Activated T-cell treated with anti-CD3 and anti-CD28 coated beads, Interleukin-2, amount 50 U/mL, for 72 hours (primary cell): ENCODE measurements at places on chromosomes 4 and X. TPM values are rescaled to one million over a fixed set of nuclear protein-coding genes. Genes with fewer than 3 reads are reported as not detected.

DNA sequence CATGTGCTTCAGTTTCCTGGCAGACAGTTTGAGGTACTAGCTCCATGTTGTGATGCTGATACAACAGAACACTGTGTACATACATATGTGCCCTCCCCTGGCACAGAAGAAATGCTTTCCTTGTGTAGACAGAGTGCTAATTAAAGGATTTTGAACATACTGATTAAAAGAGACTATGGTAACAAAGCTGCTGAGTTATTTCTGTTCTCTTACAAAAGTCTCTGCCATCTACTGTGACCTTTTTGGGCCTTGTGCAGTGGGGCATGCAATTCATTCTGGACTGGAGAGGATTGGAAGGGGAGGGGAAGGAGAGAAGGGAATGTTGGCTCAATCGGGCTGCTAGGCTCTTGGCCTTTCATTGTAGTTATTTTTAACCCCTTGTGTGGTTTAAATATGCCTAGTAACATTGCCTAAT, 6.0 kb downstream of the PDLIM5 start:
- DNase-seq, result no peak
- no peak overlapping the region for H3K4me3 ChIP-seq
- H3K4me1 ChIP-seq, result peaks cover 21% of the 10 kb centered on the region
- no peak overlapping the region for H3K27ac ChIP-seq

- H3K27ac ChIP-seq, result no peak overlapping the region
- H3K4me3 ChIP-seq, result no peak overlapping the region
- no peak for DNase-seq
- H3K4me1 ChIP-seq, result no peaks in the 10 kb centered on the region
- no peaks in the 10 kb centered on the region for H3K36me3 ChIP-seq
Observed at GRCh38 chr4:41358647-41359421, 102.1 kb downstream of the UCHL1 start.

GRCh38 chr4:109754093-109754857, 24.4 kb upstream of the PLA2G12A start:
- H3K27ac ChIP-seq, result no peak overlapping the region
- peaks cover 6% of the 10 kb centered on the region for H3K27me3 ChIP-seq
- no peaks in the 10 kb centered on the region for H3K36me3 ChIP-seq

The TBC1D8B gene
- total RNA-seq, result 0.79 TPM

GRCh38 chr4:147789596-147789995, 57.7 kb downstream of the ARHGAP10 start:
- peaks cover 51% of the 10 kb centered on the region for H3K4me1 ChIP-seq
- H3K4me3 ChIP-seq, result no peak overlapping the region
- H3K36me3 ChIP-seq, result no peaks in the 10 kb centered on the region
- no peaks in the 10 kb centered on the region for H3K27me3 ChIP-seq

The WAS gene
- total RNA-seq, result 81.4 TPM

The KLHL4 gene
- total RNA-seq, result not detected

The SAGE1 gene
- not detected for total RNA-seq

GRCh38 chr4:47674144-47674543, 163.7 kb downstream of the CORIN start:
- no peak for DNase-seq
- no peaks in the 10 kb centered on the region for H3K4me1 ChIP-seq
- H3K27me3 ChIP-seq, result peaks cover 15% of the 10 kb centered on the region

DNA sequence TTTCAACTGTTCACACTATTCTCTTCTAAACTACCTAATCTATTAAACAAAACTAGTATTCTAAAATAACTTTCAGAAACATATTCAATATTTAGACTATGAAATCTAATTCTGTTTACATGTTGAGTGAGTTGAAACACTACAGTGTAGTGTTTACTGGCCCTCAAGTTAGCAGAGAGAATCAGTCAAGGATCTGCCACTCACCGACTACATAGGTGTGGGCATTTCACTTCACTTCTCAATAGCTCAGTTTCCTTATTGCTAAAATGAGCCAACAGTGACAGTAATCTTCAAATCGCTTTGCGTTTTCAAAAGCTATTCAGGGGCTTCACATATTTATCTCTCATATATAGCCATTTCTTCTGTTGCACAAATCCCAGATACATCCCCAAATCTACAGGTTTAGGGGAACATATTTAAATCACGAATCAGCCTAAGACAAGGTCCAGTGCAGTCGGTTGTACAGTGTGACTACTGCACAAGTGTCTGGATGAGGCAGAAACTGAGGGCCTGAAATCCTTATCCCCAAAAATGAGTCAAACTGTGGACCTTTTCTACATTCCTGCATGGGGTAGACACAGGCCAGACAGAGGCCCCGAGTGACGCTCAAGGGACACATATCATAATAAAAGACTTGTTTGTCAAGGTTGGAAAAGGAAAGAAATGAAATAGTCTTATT, 129.8 kb downstream of the PPP3CA start:
- no peak overlapping the region for H3K4me3 ChIP-seq
- no peak for DNase-seq
- H3K27me3 ChIP-seq, result no peaks in the 10 kb centered on the region
- no peak overlapping the region for H3K27ac ChIP-seq
- H3K36me3 ChIP-seq, result no peaks in the 10 kb centered on the region

The IQCM gene
- total RNA-seq, result not detected

The SCRG1 gene
- total RNA-seq, result not detected

- no peaks in the 10 kb centered on the region for H3K4me1 ChIP-seq
- no peak overlapping the region for H3K27ac ChIP-seq
- H3K36me3 ChIP-seq, result no peaks in the 10 kb centered on the region
- DNase-seq, result no peak
Observed at GRCh38 chr4:147581606-147582350, 35.4 kb upstream of the TMEM184C start.

- no peaks in the 10 kb centered on the region for H3K4me1 ChIP-seq
- DNase-seq, result no peak
- H3K36me3 ChIP-seq, result no peaks in the 10 kb centered on the region
- no peak overlapping the region for H3K4me3 ChIP-seq
- peaks cover 5% of the 10 kb centered on the region for H3K27me3 ChIP-seq
Observed at GRCh38 chrX:22520128-22520828, 247.6 kb downstream of the CBLL2 start.

The GLUD2 gene
- 0.26 TPM for total RNA-seq

- no peak overlapping the region for H3K27ac ChIP-seq
- H3K36me3 ChIP-seq, result peaks cover 7% of the 10 kb centered on the region
- no peaks in the 10 kb centered on the region for H3K27me3 ChIP-seq
- H3K4me3 ChIP-seq, result no peak overlapping the region
- H3K4me1 ChIP-seq, result peaks cover 10% of the 10 kb centered on the region
- no peak for DNase-seq
Observed at GRCh38 chrX:80765220-80765625, 44.5 kb downstream of the BRWD3 start.

GRCh38 chrX:44913656-44914531, 40.9 kb downstream of the KDM6A start:
- H3K4me3 ChIP-seq, result no peak overlapping the region
- H3K4me1 ChIP-seq, result peaks cover 35% of the 10 kb centered on the region
- peak overlapping the region; percentile 80 for H3K27ac ChIP-seq

The SLC49A3 gene
- 0.37 TPM for total RNA-seq

DNA sequence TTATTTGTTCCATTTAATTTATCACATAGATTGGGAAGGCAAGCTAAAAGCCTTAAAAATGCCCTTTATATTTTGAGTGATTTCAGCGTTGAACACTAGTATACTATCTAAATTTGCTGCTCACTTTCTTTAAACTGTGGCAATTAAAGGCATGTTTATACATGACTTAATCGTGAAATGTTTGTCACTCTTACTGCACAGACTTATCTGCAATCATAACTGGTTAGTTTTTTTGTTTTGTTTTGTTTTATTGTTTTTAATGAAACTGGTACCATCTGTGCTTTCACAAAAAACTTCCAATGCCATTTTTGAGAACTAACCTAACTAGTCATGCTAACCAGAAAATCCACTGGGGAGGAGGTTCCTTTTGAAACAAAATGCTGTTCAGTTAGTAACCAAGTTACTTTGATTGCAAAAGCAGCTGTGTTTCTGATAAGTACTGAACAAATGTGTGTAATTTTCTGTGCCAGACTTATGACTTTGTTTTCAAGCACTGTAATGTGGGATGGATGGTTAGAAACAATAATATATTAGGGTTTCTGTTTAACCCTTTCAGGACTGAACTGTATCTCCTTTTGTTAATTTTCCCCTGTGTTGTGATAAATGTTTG, 56.1 kb downstream of the CCKAR start:
- H3K4me1 ChIP-seq, result no peaks in the 10 kb centered on the region
- no peaks in the 10 kb centered on the region for H3K27me3 ChIP-seq
- H3K4me3 ChIP-seq, result no peak overlapping the region
- peak overlapping the region; percentile 20 for H3K27ac ChIP-seq

The PAGE4 gene
- total RNA-seq, result not detected

DNA sequence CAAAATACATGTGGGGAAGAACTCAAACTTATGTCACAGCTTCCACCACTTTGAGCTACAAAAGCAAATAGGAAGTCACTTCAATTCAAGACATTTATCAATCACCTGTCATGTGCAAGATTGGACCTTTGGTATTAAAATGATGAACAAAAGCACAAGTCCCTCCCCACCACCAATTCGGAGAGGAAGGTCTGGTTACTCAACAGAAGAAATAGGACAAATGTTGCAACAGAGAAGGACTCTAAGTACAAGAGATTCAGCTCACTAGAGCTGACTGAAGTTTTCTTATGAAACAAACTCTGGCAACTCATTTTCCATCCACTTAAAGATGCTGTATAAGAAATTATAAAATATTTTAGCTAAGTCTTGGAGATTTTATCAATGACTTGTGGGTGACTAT, 16.0 kb upstream of the MMRN1 start:
- no peak for DNase-seq
- no peaks in the 10 kb centered on the region for H3K27me3 ChIP-seq
- no peaks in the 10 kb centered on the region for H3K36me3 ChIP-seq
- H3K27ac ChIP-seq, result no peak overlapping the region

The CSAG2 gene
- not detected for total RNA-seq

- peaks cover 11% of the 10 kb centered on the region for H3K4me1 ChIP-seq
- H3K27ac ChIP-seq, result peak overlapping the region; percentile 49
- DNase-seq, result no peak
- no peak overlapping the region for H3K4me3 ChIP-seq
- no peaks in the 10 kb centered on the region for H3K36me3 ChIP-seq
Observed at GRCh38 chr4:150368667-150369066, 213.3 kb upstream of the MAB21L2 start.

DNA sequence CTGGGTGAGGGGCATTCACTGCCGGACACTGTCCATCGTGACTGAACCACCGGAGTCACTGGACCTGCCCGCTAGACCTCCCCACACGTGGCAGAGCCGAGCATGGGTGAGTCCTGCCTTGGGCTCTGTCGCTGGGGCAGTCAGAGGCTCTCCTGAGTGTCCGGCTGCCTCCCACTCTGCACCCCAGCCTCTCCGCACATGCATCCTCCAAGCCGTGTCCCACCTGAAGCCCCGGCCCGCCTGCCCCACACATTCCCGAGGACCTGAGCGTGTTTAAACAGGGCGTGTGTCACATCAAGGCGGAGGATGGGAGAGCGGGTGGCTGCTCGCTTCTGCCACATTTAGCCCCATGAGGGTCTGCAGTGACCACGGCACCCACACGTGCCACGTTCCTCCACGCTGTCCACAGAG, 4.7 kb downstream of the CPLX1 start:
- H3K36me3 ChIP-seq, result no peaks in the 10 kb centered on the region
- H3K4me1 ChIP-seq, result no peaks in the 10 kb centered on the region
- no peak overlapping the region for H3K4me3 ChIP-seq
- H3K27me3 ChIP-seq, result peaks cover 46% of the 10 kb centered on the region
- no peak for DNase-seq
- no peak overlapping the region for H3K27ac ChIP-seq

DNA sequence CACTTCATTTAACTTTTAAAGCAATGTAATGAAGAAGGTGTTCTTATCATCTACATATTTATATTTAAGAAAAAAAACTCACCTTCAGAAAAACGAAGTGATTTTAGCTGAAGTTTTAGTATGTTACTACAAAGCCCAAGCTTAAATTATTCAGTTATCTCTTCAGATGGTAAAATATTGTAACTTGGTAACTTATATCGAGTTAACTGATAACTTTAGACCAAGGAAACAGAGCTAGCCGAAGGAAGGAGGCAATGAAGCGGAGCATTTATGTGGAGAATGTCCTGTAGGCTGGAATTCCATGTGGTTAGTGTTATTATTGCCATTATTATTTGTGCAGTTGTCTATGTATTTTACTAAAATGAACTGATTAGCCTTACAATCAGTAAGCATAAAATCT, 1102.1 kb upstream of the LCORL start:
- H3K4me1 ChIP-seq, result no peaks in the 10 kb centered on the region
- peaks cover 2% of the 10 kb centered on the region for H3K36me3 ChIP-seq
- H3K4me3 ChIP-seq, result no peak overlapping the region
- no peak for DNase-seq

The XAGE1A gene
- total RNA-seq, result not detected

DNA sequence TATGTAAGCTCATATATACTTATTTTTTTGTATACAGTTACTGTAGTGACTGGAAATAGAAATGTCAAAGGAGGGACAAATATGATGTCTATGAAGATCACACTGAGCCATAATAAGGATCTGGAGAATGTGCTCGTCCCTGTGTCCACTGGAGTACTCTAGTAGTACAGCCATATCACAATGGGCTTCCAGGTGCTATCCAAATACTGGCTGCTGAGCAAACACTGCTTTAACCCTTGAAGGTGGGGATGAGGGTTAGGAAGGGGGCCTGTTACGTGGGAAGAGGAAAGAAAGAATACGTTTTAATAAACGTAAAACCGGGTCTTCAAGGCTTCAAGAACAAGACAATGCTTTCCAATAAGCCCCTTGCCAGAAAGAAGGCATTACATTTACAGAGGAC, 29.8 kb upstream of the TMEM150C start:
- H3K27ac ChIP-seq, result no peak overlapping the region
- no peaks in the 10 kb centered on the region for H3K4me1 ChIP-seq
- H3K36me3 ChIP-seq, result no peaks in the 10 kb centered on the region
- H3K27me3 ChIP-seq, result peaks cover 7% of the 10 kb centered on the region
- H3K4me3 ChIP-seq, result no peak overlapping the region
- no peak for DNase-seq

The FRMPD4 gene
- total RNA-seq, result not detected

DNA sequence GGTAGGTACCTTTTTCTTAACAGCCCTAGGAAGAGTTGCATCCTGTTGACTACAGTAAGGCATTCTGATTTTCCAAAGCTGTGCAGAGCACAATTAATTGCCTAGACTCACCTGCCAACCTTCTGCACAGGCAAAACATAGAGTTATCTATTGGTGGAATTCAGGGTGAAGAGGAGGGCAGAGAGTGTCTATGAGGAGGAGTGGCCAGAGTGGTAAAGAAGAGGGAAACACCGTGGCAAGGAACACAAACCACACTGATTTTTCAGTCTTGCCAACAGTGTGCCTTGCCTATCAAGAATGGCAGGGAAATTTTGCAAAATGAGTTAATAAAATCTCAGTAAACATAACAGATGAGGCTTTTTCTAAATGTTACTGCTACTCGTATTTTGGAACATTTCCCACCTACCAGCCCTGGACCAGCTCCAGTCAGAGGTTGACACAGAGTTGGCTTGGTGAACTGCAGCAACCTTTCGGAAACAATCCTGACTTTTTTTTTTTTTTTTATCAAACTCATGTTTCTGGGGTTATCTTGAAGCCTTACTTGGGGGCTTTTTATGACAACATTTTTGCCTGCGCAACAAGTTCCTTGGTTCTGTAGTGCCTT, 67.9 kb upstream of the CAPN6 start:
- H3K27me3 ChIP-seq, result peaks cover 64% of the 10 kb centered on the region
- H3K4me3 ChIP-seq, result no peak overlapping the region
- H3K36me3 ChIP-seq, result no peaks in the 10 kb centered on the region
- no peaks in the 10 kb centered on the region for H3K4me1 ChIP-seq
- DNase-seq, result no peak

GRCh38 chrX:26586570-26586969, 370.6 kb downstream of the MAGEB5 start:
- no peak overlapping the region for H3K27ac ChIP-seq
- no peaks in the 10 kb centered on the region for H3K27me3 ChIP-seq
- no peak for DNase-seq
- H3K4me1 ChIP-seq, result no peaks in the 10 kb centered on the region
- H3K4me3 ChIP-seq, result no peak overlapping the region

The SMAD1 gene
- 9.1 TPM for total RNA-seq

The FAAH2 gene
- total RNA-seq, result 31.0 TPM
